ENCODE measurements at places on chromosomes 12 and 14.

- DNase-seq, result no peak
Observed at GRCh38 chr14:74859757-74860552, 16.0 kb downstream of the PROX2 start.

DNA sequence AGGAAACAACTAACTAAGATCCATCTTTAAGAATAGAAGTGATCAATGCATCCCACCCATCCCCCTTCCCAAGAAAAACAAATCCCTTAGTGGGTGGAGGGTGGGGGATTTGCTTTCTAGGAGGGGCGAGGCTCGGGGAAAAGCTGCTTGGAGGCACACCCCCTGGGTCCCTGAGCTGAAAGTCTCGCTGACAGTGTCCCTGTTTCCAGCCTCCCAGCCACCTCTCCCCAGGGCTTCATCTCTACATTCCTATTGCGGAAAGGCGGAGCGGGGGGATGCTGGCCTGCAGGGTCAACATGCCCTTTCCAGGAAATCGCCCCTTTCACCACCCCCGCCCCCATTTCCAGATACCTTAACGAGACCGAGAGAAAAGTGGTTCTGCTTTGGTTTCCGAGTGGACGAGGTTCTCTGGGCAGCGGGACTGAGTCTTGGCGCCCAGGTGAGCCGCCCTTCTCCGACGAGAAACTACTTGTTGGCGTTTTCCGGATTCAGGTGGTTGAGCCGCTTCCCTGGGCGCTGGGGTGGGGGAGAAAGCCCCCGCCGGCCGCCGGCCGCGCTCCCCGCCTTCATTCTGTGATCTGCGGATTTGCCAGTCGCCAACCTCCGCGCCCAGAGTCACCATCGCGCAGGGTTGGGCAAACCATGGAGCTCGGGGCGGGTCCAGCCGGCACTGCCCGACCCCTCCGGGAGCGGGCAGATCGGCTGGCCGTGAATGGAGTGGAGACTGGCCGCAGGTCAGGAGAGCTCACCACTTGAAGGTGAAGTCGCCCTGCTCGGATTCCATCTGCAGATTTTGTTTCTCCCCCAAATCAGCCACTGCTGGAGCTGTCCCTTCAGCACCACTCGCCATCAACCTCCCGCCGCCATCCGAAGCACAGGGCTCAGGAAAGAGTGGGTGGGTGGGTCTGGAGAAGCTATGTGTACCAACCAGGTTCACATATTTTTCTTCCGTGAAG is 505 bp downstream of the KCNC2 start:
- DNase-seq, result no peak

GRCh38 chr12:18343708-18344107 is 82.4 kb downstream of the PIK3C2G start:
- DNase-seq, result no peak

- no peak for DNase-seq
Observed at GRCh38 chr14:52329678-52330369, 15.7 kb downstream of the PTGER2 start.

GRCh38 chr12:27534060-27534764 is 10.2 kb downstream of the PPFIBP1 start:
- no peak for DNase-seq

GRCh38 chr12:14678547-14679150 is 17.8 kb downstream of the GUCY2C start:
- no peak for DNase-seq

DNA sequence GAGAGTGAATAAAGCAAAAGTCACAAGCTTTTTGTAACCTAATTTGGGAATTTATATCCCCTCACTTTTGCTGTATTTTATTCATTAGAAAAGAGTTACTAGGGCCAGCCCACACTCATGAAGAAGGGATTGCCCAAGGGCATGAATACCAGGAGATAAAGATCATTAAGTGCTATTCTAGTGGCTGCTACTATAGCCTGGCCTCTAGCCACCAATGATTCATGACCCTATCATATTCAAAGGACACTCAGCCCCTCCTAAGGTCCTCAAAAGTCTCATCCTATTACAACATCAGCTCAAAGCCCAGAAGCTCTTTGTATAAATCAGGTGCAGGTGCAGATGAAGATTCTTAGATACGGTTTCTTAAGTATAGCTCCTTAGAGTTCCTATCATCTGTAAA is 518.1 kb downstream of the TRHDE start:
- no peak for DNase-seq

DNA sequence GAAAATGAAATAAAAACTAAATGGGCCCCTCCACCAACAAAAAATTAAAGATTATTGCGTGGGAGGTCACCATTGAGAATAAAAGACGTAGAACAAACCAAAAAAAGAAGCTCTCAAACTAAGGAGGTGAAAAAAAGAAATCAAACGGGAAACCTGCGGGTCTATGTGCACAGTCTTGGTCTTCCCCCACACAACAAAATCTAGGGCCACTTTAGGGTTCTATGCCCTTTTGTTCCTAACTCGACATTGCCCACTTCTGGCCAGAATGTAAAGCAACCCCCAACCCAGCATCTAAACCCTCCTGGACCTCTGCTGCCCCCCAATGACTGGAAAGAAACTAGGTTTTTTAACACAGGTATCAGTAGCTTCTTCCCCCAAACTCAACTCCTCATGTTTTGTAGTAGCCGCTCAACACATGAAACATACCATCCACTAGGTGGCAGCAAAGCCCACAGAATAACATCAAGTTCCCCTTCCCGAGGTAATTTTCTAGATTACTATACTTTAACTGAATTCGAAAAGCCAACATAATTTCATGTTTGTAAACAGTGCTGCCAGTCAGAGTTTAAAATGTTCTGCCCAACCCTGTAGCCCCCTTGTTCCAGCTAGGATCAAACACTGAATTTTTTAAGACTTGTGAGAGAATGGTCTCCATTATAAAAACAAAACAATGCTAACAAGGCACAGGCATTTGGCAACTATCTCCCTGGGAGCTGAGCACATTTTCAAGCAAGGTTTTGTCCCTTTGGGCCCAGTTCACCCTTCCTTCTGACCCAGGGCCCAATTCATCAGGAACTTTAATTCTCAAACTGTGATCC is 18.7 kb downstream of the DAD1 start:
- peak; percentile 80 for DNase-seq

GRCh38 chr14:66041582-66041981 is 444.6 kb upstream of the CCDC196 start:
- no peak for DNase-seq

DNA sequence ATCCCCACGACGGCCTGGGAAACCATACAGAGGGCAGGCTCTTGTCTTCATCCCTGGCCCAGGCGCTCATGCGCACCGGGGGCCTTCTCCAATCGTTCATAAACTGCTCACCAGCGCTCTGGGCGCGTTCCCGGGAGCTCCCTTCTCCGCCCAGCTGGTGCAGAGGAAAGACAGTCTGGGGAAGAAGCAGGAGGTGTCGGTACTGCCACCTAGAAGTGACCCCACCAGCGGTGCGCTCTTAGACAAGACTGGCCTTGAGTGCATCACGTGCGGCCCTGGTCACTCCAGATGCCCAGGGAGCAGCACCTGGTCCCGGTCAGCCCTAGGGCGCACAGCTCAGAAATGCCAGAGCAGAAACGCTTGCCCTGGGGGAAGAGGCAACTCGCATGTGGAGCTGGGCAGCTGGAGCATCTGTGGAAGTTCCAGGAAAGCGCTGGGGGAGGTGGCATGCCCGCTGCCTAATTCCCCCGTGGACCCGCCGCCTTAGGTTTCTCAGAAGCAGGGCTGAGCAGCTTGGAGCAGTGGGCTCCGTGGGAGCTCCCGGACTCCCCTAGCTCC is 2.5 kb downstream of the GSC start:
- DNase-seq, result no peak

DNA sequence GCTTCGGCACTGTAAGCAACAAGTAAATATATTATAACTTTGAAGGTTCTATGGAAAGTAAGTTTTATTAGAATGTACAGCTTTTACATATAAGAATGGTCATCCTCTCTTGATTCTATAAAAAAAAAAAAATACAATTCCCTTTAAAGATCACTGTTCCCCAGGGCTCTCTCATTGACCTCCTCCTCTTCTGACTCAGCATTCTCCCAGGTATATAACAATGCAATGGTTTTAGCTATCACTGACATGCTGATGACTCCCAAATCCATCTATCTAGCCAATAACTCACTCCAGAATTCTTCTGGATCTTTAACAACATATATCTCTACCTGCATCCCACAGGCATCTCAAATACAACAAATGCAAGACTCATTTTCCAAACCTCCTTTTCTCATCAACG is 62.7 kb downstream of the EEA1 start:
- DNase-seq, result no peak

DNA sequence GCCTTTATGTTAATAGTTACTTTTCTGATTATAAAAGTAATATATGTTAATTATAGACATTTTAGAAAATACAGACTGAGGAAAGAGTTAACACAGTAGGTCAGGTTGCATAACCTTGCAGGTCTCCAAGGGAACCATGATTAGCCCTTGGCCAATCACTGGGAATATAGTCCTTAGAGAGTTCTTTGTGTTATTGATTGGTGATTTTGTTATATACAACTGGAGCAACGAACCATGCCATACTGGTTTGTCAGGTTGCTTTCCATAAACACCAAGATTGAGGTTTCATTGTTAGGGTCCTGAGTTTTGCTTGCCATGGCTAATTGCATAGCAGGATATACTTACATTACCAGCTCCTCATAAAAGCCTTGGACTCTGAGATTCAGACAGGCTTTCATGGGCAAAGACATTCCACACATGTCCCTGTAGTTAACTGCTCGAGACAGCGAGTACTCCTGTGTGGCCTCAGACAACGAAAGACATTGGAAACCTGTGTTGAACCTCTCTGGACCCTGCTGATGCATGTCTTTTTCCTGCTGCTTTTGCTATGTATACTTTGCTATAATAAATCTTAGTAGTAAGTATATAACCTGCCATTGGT is 33.7 kb downstream of the MAPK1IP1L start:
- no peak for DNase-seq

GRCh38 chr14:20501346-20501745 is 4.0 kb upstream of the RNASE10 start:
- no peak for DNase-seq

- no peak for DNase-seq
Observed at GRCh38 chr12:27619308-27619707, 76.9 kb upstream of the REP15 start.

DNA sequence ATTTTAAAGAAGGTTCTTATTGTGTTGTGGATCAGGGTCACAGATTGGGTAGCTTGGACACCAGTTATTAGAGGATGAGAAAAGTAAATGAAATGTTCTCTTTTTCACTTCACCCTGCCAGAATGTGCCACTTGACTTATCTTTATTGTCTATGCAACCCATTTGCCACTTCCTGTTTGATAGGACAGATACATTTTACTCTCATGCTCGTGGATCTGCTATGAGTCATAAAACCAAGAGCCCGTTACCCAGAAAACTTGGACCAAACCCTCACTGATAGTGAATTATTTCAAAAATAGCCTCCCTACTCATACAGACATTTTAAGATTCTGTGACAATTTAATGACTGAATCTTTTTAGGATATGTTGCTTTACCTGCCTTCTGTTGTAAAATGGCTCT is 1.8 kb downstream of the ISCA2 start:
- no peak for DNase-seq

- DNase-seq, result no peak
Observed at GRCh38 chr12:68617160-68617926, 6.6 kb downstream of the RAP1B start.

- no peak for DNase-seq
Observed at GRCh38 chr12:13114251-13115052, 11.0 kb upstream of the GSG1 start.

- no peak for DNase-seq
Observed at GRCh38 chr14:30673071-30673470, 51.0 kb downstream of the SCFD1 start.

DNA sequence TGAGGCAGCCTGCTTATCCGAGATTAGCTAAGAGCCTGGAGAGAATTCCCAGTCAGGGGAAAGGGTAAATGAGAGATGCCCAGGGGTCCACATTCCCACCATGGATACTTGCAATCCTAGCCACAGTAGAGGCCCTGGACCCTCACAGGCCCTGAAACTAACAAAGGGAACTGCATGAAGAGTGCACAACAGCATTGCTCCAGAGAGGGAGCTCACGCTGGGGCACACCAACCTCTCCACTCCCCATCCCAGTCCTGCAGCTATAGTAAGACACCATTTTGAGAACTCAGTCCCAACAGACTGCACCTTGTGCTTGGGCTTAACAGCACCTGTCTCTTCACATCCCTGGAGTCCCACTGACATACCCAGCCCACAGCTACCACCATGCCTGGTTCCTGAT is 30.5 kb downstream of the CEP83 start:
- DNase-seq, result no peak
